ENCODE measurements at places on chromosomes 2 and 18.

DNA sequence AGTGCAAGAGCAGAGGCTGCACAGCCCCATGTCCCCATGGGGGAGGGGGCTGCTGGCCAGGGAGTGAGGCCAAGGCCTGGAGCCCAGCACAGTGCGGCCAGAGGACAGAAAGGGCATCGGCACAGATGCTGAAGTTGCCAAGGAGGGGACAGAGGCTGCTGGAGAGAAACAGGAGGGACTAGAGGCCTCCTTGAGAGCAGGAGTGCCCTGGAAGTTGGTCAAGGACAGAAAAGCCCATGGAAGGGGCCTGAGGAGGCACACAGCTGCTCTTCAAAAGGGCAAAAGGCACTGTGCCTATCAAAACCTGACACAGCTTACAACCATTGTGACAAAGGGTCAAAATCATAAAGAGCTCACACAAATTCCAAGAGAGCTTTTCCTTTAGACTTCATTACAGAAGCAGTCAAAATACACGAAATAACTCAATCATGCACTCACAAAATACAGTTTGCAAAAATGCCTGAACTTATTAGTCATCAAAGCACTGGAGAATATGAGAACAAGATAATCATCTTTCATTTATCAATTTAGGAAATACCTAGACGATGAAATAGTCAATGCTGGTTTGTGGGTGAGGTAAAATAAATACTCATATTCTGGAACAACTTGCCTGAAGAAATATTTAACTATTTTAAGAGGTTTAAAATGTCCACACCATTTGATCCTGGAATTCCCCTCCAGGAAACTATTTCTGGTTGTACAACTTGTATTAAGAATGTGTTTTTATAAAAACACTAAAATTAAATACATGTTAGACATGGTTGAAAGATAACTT is 79.6 kb downstream of the USP40 start:
- peak; percentile 85 for DNase-seq

- DNase-seq: no peak
Observed at GRCh38 chr18:58892488-58892887, 27.8 kb downstream of the ZNF532 start.

DNA sequence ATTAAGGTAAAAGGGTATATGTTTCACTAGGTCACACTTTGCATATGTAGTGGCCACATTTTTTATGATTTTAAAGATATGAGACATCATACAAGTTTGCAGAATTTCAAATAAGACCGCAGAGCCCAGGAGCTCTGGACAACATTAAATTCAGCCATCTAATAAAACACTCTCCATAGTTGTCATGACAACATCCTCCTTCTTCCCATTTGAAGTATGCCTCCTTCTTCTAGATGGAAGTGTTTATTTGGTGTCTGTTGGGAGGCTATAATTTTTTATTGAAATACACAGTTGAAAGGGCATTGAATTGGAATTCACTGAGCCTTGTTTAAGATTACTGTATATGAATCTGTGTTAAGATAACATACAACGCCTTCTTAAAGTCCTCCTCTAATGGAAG is 467.3 kb downstream of the CMPK2 start:
- DNase-seq: no peak

DNA sequence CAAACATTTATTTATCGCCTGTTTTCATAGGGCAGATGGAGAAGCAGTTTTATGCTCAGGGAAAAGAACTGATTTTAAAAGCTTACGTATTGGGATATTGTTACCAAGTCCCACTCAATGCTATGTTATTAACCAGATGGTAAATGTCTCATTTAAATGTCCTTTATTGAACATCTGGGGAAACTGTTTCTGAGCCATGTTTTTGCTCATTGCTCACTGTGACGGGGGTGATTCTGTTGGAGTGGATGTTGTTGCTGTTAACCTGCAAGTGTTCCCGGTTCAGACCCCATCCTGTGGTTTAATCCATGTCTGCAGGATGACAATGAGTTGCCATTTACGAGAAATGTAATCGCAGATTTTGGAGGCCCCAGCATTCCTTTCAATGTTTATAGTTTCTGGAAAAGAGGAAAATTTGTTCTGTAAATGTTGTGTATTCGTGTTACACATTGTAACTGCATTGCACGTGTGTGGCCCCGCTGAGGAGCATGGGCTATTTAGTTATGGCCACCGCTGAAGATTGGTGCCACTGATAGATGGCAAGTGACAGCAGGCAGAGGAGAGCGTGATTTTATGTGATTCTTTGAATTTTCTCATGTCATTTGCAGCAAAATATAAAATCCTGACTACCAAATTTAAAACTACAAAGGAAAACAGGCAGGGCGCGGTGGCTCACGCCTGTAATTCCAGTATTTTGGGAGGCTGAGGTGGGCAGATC is 174.8 kb upstream of the COPS8 start:
- no peak for DNase-seq

GRCh38 chr2:239586651-239587310 is 186.0 kb upstream of the HDAC4 start:
- DNase-seq: no peak

DNA sequence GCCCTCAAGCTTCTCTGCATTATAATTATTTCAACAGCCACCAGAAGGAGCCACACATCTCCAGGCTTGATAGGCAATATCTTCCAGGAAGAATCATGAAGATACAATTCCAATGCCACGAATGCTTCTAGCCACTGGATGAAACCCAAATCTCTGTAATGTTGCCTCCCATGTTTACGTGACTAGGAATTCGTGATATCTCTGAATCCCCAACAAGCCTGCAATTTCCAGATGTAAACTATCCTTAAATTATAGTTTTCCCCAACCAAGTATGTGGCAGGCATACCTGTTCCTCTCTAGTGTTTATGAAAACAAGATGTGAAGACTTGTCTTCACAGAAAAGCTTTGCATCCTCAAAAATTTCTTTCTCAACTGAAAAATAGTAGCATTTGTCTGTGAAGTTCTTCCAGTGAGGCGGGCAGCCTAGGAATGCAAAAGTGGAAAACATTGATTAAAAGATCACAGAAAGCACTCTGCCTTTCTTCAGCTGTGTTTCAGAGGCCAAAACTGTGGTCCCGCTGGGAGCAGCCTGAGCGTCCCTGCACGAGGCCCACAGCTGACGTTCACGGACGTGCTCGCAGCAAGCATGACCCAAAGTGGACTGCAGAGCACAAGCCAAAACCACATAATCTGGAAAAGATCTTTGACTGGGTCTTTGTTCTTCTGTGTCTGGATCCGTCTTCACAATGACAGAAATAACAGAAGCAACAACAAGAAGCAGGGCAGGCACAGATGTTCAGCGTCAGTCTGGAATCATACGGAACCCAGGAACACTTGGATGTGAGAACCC is 65.1 kb upstream of the THOC1 start:
- DNase-seq: no peak

DNA sequence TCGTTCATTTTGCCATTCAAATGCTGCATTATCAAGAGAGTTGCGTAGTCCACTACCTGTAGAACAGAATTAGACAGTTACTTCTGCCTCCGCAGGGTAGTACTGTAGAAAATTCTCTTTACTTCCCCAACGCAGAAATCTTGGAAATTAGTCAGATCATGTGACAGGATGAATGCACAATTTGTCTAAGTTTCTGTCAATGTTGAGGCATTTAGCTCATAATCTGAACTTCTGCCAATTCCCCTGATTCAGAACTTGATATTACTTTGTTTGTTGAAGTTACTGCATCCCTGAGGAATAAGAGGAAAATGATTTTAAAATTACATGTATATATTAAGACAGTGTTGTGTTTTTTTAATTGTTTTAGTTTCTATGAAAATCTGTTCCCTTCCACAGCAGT is 83.4 kb downstream of the TTC27 start:
- peak; percentile 82 for DNase-seq

DNA sequence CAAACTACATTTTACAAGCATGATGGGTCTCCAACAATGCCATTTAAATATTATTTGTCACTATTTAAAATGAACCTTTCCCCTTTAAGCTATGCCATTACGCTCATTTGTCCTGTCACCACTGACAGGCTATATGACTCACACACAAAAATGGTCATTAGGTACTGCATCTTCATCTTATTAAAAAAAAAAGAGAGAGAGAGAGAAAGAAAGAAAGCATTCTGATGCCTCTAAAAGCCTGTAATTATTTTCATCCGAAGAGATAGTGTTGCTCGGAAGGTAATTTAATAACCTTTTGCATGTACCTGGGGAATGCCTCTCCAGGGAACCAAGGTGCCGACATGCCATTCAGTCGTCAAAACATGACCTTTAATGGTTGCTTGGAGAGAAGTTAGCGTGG is 226.7 kb downstream of the ARHGAP15 start:
- no peak for DNase-seq

GRCh38 chr2:172085460-172086159 is at the start of gene DLX1:
DLX1 (plus strand) TSS chr2:172085507; CDS start chr2:172085678, 171 bp downstream.
- no peak for DNase-seq

GRCh38 chr18:37355772-37356171 is 209.8 kb downstream of the CELF4 start:
- DNase-seq: no peak

- DNase-seq: no peak
Observed at GRCh38 chr2:15076668-15077067, 444.2 kb downstream of the LRATD1 start.

- no peak for DNase-seq
Observed at GRCh38 chr2:215429424-215429823, 6.4 kb downstream of the FN1 start.

GRCh38 chr2:128495996-128496547 is 177.4 kb upstream of the HS6ST1 start:
- no peak for DNase-seq

DNA sequence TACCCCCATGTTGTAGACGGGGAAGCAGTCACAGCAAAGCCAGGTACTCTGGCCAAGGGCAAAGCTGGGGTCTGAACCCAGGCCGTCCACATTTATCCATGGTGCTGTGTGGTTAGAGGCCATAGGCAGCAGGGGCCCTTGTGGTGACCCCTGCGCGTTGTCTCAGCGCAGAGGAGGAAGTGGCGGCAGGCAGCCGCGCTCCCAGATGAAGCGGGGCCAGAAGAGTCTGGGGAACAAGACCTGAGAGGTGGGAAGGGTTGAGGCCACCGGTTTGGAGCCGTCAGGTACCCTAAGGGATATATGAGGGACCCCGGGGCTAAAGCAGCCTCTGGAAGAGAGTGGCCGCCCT is 770 bp downstream of the ZNF396 start:
- no peak for DNase-seq

GRCh38 chr2:173187941-173188788 is 112.5 kb downstream of the MAP3K20 start:
- DNase-seq: peak; percentile 67

DNA sequence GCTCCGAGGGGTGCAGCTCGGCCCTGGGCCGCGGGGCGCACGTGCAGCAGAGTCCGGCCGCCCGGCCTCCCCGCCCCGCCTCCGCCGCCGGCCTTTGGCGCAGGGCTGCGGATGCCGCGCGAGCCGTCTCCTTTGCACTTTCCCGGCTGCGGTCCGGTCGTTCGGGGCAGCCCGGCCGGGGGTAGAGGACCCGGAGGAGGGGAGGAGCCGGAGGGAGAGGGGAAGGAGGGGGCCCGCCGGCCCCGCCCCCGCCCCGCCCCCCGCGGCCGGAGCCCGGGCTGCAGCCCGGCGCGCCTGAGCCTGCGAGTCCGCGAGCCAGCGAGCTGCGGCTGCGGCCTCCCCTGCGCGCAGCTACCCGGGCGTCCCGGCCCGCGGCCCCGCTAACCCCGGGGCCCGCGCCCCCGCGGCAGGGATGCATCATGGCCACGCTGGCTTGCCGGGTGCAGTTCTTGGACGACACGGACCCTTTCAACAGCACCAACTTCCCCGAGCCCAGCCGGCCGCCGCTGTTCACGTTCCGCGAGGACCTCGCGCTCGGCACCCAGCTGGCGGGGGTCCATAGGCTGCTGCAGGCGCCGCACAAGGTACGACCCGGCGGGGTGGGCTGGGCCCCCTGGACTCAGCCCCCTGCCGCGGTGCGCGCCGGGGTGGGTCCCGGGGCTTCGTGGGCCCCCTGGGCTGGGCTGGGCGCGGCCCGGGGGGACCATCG is at the start of gene FHOD3:
Gene FHOD3, plus strand, starts transcription at position 297 of the 709 bp plus-strand sequence. Its CDS starts 123 bp downstream, at position 420.
- DNase-seq: peak; percentile 36

GRCh38 chr2:166750624-166751023 is 137.7 kb upstream of the XIRP2 start:
- DNase-seq: no peak

DNA sequence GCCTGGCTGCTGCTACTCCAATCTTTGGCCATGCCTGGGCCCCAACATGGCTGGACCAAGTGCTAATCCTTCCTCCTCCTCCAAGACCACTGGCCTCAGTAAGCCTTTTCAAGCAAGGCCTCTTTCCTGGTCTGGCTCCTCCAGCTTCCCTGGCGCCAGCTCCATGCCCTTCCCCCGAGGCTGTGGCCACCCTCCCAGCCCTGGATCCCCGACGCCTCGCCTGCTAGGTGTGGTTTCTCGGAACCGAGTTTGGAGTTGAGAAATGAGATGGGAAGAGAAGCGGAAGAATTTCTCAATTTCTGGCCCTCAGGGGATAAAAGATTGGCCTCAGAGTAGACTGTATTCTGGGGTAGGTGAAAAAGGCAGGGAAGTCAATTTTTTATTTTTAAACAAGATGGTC is 46.4 kb downstream of the ADCY3 start:
- DNase-seq: no peak

GRCh38 chr18:69580107-69580506 is 179.4 kb downstream of the DOK6 start:
- DNase-seq: no peak

DNA sequence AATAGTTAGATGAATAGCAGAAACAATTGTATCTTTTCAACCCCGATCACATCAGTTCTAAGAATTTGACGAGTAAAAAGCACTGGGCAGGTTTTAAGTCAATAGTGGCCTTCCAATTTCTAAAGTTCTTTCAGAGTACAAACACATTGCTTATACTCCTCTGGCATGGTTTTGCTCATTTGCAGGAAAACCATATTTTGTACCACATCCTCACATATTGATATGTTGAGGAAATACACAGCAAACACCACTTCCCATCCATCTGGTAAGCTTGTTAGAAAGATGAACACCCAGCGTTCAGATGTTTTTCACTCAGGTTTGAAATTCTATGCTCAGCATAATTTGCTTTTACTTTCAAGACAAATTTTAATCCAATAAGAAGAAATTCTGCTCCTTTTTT is 344.6 kb upstream of the ACVR2A start:
- no peak for DNase-seq

GRCh38 chr2:63866009-63866709 is 24.5 kb downstream of the UGP2 start:
- DNase-seq: no peak

- DNase-seq: no peak
Observed at GRCh38 chr2:5942204-5942603, 250.0 kb downstream of the SOX11 start.

DNA sequence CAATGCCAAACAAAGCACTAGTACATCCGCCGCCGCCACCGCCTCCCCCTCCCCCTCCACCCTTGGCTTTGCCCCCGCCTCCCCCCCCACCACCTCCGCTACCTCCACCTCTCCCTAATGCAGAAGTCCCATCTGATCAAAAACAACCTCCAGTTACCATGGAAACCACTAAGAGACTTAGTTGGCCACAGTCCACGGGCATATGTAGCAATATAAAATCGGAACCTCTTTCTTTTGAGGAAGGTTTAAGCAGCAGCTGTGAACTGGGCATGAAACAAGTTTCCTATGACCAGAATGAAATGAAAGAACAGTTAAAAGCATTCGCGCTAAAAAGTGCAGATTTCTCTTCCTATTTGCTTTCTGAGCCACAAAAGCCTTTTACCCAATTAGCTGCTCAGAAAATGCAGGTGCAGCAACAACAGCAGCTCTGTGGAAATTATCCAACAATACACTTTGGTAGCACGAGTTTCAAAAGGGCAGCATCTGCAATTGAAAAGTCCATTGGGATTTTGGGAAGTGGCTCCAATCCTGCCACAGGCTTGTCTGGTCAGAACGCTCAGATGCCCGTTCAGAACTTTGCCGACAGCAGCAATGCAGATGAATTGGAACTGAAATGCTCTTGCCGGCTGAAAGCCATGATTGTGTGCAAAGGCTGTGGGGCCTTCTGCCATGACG is 168.0 kb downstream of the ASXL3 start:
- no peak for DNase-seq

GRCh38 chr2:217790195-217790594 is 212.6 kb downstream of the TNS1 start:
- DNase-seq: no peak
